ENCODE measurements at places on chromosomes 5 and 9.

GRCh38 chr5:115450741-115451140, 93.8 kb downstream of the FEM1C start:
- peak; percentile 13 for DNase-seq

GRCh38 chr9:136051837-136052471, 43.1 kb downstream of the NACC2 start:
- DNase-seq, result peak; percentile 43

DNA sequence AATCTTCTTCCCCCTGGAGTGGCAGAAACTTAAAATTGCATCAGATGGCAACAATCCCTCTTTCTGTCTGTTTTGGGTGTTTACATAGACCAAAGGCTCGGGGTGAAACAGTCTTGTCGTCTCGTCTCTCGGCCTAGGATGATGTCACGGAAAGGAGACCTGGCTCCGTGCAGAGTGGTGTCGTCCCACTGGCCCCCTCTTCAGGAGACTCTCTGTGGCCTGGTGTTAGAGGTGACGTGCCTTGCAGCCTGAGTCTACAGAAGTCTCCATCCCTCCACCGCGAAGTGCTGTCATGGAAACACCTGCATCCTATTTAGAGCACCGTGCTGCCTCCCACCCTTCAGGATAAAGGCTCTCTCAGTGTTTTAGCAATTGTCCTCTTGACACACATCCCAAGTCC, 409.7 kb downstream of the IRX1 start:
- DNase-seq, result no peak

DNA sequence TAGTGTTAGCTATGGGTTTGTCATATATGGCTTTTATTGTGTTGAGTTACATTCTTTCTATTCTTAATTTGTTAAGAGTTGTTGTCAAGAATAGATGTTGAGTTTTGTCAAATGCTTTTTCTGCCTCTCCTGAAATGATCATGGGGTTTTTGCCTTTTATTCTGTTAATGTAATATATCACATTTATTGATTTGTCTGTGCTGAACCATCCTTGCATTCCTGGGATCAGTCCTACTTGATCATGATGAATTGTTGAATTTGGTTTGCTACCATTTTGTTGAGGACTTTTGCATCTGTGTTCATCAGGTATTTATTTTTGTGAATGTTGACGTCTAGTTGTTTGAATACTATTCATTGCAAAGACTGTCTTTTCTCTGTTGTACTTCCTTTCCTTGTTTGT, 23.9 kb downstream of the RIC1 start:
- DNase-seq, result no peak

DNA sequence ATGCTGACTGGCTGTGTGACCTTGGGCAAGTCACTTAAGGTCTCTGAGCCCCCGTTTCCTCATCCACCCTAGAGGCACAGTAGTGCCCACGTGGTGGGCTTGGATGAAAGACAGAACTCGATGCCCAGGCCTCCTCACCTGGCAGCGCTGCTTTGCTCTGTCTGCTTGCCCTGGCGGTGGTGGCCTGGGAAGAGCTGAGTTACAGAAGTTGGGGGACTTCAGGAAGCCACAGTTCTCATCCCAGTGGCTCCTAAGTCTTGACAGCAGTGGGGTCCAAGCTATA, 171.5 kb upstream of the IER5L start:
- no peak for DNase-seq

- DNase-seq, result no peak
Observed at GRCh38 chr9:99808454-99808853, 13.2 kb upstream of the NR4A3 start.

- no peak for DNase-seq
Observed at GRCh38 chr5:142466195-142466971, 141.6 kb upstream of the SPRY4 start.

DNA sequence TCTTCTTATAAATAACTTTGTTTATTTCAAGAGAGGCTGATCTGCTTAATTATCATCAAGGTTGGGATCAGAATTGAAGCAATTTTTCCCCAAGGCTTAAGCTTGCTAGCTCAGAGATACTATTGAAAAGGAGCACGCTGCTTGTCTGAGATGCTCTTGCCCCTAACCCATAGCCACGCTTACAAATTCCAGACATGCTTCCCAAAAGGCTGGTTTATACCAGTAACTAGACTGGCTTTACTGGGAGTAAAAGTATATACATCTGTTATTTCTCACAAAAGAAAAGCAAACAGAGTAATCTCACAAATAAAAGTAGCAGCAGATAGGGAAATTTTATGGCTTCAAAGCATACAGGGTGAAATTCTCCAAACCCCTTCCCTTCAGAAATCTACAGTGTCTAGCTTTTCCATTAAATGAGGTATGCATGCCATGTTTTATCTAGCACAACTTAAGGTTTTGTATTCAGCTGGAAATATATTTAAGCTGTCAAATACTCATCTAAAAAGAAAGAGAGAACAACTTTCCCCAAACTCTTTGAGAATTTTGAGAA, 163.2 kb upstream of the TRPC7 start:
- DNase-seq, result no peak

GRCh38 chr5:159231167-159231566, 21.8 kb upstream of the RNF145 start:
- no peak for DNase-seq

DNA sequence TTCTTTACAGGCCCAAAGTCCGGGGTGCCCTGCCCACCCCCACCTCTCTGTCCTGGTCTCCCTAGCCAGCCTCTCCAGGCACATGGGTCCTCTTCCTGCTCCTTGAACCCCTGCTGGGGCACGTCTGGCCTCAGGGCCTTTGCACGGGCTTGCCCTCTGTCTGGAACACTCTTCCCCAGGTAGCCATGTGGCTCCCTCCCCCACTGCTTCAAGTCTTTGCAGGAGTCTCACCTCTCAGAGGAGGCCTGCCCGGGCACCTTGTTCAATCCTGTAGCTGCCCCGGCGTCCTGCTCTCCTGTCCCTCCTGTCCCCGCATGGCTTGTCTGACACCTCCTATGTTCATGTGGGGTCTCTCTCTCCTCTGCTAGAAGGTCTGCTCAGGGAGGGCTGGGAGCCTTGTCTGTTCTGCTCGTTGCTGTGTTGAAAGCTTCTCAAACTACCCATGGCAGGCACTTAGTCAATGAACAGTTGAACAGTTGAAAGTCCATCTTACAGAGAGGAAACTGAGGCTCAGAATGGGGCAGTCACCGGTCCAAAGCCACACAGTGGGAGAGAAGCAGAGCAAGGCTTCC, 241.4 kb downstream of the PBX3 start:
- DNase-seq, result no peak

GRCh38 chr5:176648474-176649194, 1.4 kb downstream of the TSPAN17 start:
- no peak for DNase-seq

DNA sequence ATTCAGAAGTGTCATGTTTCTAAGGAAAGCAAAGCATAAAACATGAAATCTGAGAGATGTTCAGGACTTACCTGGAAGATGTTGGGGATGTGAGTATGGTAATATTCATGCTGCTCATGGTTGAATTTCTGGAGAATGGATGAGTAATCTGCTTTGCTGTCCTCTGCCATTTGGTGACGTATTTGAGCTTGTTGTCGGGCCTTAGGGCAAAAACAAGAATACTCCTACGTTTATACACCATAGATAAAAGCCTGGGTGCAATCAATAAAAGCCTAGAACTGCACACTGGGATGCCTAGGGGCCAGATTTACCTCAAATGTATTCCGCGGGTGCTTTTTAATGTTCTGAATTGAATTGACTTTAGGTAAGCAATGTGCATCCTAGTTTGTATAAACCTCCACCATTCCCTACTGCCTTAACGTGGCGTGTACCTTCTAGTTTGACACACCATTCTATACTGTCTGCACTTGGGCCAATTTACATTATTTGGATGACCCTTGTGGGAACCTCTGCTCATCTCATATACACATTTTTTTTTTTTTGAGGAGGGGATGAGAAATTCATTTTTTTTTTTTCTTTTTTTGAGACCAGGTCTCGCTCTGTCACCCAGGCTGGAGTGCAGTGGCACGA, 94.4 kb downstream of the USP20 start:
- no peak for DNase-seq

DNA sequence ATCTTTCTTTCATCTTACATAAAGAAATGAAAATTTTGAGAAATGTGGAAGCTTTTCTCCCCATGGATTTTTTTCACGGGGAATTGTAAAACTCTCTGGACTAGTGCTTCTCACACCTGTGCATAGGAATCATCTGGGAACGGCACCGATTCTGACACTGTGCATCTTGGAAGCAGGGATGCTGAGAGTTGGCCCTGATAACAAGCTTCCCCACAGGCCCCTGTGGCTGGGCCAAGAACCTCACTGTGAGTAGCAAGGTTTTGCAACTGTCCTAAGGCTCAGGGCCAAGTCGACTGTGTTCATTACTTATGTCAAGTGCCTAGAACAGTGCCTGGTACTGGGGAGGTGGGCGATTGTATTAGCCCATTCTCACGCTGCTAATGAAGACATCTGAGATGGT, 107.9 kb upstream of the ICE1 start:
- no peak for DNase-seq

DNA sequence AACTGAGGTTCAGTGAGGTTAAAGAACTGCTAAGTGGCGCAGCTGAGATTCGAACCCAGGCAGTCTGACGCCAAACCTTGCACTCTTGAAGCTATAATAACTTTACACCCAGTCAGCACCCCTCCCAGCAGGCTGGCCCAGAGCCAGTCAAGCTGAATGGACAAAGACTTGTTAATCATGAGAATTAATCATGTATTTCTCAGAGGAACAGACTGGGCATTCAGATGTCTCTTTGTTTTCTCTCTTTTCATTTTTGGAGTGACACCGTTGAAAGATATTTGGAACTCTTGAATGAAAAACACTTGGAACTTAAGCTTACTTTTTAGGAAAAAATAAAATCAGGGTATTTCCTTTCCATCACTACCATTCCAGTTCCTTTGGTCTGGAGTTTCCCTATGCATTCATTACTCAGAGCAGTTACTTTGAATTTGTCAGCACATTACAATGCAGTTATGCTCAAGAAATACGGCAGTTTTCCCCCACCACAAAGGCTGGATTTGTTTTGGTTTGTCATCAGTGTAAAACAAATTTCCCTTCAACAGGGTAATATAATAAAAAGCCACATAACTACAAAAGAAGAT, 22.6 kb upstream of the MAMDC2 start:
- DNase-seq, result no peak

DNA sequence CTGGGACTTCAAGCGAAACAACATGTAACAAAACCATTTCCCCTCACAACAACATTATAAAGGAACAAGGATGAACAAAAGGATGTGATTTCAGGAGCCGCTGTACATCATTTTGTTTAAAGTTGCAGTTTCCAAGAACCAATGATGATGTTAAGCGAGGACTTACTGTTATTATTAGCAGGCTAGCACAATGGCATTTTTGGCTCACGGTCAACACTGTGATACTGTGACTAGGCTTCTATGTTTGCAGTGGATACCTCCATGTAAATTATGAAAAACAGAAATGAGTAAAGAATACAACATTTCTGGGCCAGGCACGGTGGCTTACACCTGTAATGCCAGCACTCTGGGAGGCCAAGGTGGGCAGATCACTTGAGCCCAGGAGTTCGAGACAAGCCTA, 113.0 kb downstream of the AUH start:
- no peak for DNase-seq

DNA sequence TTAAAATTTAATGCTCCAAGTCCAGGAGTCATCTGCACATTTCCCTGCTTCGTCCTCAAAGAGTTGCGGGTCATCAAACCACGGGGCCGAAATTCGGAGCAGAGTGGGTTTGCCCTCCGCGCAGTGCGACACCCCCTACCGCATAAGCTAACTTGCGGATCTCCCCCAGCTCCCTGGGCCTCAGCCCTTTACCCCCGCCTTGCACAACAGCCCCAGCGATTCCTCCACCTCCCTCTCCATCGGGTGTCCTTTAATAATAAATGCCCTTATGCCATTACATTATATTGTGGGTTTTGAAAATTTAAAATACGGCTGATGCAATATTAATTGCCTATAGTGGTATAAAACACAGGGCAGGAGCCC, 3.9 kb downstream of the POU4F3 start:
- no peak for DNase-seq

DNA sequence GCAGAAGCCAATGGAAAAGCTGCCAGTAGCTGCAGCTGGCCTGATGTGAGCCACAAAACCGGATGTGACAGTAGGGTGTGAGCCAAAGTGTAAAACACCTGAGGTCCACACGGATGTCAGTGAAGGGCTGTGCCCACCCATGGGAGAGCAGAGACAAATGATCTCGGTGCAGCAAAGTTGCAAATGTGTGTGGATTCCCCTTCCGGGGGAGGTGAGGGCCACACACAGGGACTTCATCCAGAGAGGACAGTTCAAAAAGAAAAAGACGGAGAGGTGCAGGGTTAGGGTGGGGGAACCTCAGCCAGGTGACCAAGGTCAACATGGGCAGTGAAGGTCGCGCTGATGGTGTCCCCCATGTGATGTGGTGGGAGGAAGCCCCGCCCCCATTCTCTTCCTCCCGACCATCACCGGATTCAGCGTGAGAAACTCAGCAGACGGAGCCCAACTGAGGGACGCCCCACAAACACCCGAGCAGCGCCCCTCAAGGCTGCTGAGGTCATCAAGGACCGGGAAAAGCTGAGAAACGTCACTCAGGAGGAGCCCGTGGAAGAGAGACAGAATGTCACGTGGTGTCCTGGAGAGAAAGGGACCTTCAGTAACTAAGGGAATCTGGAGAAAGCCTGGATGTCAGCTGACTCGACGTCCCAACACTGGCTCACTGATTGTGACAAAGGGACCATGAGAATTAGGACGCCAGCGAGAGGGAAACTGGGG, 11.4 kb upstream of the PTGDS start:
- no peak for DNase-seq

DNA sequence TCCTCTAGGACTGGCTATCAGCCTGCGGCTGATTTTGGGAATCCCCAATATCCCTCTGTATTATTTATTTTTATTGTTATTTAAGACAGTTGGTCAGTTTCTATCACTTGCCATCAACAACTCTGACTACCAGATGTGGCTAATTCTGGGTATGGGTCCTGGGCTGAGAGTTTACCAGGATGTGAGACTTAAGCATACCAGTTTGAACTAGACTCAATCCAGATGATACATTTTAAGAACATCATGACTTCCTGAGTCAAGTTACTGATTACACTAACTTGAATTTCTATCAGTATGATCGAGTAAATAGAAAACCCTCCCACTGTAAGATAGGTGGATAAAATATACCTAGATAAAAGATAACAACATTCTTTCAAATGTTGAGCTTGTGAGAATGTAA, 634.0 kb downstream of the MAT2B start:
- no peak for DNase-seq

- no peak for DNase-seq
Observed at GRCh38 chr9:79735023-79735779, 163.4 kb downstream of the TLE4 start.

DNA sequence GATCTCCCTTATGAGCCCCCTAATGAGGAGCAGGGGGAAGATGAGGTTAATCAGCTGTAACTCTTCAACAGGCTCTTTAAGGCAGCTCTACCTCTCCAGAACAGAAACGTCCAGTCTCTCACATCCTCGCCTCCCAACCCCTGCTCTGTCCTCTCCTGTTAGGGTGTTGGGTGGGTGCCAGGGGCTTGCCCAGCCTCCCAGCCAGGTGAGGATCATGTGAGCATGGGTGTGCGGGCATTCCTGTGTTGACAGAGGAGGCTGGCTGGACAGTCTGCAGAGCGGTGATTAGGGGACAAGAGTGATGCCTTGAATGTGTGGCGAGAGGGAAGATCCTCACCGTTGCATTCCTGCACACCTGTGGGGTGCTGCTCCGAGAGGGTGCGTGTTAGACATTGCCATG, 51.7 kb downstream of the CCDC180 start:
- DNase-seq, result no peak

Measured in GM13977 (cell line).